GM20000 (cell line): ENCODE measurements at places on chromosomes 5 and 9.

- peak; percentile 87 for DNase-seq
Observed at GRCh38 chr9:95462249-95463147, 54.3 kb downstream of the PTCH1 start.

- no peak for DNase-seq
Observed at GRCh38 chr5:12911156-12911555, 1006.9 kb upstream of the CTNND2 start.

- no peak for DNase-seq
Observed at GRCh38 chr9:35561468-35562261, 43.4 kb upstream of the TESK1 start.

GRCh38 chr9:27297050-27297449 lies at the start of gene EQTN:
Gene EQTN (minus strand): TSS chr9:27297150. CDS start chr9:27297055, 95 bp downstream.
- DNase-seq: no peak

DNA sequence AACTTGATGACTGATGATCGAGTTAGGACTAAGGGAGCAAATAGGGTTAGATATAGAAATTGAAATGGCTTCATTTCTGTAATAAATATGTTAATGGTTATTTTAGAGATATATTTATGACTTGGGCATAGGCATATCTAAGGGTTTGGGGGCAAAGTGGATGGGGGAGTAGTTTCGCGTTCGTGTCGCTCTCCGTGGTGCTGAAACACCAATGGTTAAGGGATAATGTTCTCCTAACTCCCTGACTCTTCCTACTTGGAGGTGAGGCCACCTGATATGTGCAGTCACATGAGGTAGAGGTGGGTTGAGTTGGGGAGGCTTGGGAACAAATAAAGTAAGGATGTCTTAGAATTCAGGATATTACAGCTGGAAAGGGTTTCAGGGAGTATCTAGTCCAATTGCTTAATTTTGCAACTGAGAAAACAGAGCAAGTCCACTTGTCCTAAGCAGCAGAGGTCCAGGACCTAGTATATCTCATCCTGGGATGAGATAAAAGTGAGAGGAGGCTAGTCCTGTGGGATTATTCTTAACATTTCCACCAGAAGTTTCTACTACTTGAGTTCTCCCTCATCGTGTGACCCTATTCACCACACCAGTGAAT lies 44.0 kb upstream of the MAP1B start:
- DNase-seq: peak; percentile 9

DNA sequence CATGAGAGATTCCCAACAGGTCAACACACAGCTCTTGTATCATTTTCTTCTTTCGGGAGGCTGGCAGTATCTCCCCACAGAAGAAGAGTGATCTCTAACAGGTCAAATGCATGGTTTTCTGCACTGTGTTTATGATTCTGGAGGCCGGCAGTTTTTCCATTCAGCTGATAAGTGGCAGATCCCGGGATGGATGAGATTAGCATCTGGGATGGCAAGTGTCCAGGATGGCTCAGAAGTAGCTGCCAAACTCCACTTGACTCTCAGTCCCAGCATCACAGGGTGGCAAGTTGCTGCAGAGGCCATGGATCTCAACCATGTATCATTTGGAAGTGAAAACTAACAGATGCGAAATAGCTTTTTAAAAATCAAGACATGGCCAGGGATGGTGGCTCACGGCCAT lies 97.8 kb upstream of the SLC44A1 start:
- no peak for DNase-seq

- no peak for DNase-seq
Observed at GRCh38 chr5:39254671-39255070, 35.3 kb upstream of the FYB1 start.

GRCh38 chr5:65086234-65086890 lies 317.6 kb downstream of the CWC27 start:
- DNase-seq: no peak

DNA sequence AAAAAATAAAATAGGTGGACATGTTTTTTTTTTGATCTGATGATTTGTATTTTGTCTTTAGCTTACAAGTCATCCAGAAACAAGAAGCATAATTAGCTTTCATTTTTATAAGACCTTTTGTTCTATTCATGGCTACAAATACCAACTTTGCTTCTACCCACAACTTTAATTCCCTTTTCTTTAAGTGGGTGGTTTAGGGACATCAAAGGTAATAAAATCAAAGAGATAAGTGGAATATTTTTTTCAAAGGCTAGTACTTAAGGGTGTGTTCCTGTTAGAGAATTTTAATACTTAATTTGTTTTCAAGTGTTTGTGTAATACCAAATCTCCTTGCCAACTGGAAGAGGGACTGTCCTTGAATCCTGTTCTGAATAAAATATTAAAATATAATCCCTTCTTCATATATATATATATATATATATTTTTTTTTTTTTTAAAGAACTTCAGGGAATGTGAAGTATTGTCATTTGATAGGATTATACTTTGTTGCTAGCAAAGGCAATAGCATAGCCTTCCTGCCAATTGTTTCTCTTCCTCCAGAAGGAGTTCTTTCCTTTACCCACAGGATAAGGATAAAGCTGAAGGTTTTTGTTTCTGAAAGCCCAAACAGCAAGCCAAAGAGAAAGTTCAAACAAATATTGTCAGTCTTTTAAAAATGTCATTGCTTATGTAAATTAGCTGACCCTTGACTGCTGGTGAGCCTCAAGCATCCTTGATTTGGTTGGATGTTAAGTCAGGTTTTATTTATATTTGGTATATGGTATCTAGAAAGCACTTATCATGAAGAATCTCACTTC lies 108.9 kb downstream of the PAM start:
- DNase-seq: no peak

DNA sequence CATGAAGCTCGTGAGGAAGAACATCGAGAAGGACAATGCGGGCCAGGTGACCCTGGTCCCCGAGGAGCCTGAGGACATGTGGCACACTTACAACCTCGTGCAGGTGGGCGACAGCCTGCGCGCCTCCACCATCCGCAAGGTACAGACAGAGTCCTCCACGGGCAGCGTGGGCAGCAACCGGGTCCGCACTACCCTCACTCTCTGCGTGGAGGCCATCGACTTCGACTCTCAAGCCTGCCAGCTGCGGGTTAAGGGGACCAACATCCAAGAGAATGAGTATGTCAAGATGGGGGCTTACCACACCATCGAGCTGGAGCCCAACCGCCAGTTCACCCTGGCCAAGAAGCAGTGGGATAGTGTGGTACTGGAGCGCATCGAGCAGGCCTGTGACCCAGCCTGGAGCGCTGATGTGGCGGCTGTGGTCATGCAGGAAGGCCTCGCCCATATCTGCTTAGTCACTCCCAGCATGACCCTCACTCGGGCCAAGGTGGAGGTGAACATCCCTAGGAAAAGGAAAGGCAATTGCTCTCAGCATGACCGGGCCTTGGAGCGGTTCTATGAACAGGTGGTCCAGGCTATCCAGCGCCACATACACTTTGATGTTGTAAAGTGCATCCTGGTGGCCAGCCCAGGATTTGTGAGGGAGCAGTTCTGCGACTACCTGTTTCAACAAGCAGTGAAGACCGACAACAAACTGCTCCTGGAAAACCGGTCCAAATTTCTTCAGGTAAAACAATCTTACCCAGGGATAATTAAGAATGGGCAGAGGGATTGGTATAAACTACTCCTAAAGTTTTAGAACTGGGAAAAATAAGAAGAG lies 12.9 kb downstream of the ITGA1 start:
- DNase-seq: peak; percentile 15

GRCh38 chr9:68546596-68547390 lies 6.1 kb upstream of the TMEM252 start:
- peak; percentile 55 for DNase-seq

DNA sequence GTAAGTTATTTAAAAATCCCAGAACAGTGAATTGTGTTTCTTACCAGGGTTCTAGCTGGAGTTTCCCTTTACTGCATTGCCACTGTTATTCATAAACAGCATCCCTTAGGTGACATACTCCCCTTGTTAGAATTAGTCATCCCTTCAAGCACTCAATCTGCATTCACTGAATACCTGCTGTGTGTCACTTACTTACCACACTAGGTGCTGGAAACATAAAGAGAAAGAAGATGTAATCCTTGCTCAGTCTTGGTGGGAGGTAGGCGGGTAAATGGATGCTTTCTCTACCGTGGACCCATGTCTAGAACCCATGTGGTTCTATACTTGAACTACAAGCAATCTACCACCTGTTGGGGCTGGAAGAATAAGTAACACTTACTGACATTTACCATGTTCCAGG lies 371.6 kb downstream of the KDM4C start:
- no peak for DNase-seq

DNA sequence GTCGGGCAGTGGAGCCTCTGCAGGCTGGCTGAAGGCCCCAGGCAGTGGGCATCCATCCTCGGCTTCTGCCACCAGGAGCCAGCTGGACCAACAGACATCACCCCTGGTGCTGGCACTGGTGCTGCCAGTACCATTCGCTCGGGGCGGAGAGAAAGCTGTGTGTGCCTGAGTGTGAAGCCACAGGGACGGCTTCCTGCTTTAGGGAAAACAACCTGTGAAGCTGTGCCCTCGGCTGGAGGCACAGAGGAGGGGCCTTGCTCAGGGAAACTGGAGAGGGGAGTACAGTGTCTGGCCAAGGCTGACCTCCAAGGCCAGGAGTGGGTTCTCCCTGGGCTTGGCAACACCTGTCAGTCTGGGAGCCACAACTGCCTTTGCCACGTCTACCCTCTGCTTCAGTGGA lies 38.3 kb downstream of the NEK6 start:
- no peak for DNase-seq

DNA sequence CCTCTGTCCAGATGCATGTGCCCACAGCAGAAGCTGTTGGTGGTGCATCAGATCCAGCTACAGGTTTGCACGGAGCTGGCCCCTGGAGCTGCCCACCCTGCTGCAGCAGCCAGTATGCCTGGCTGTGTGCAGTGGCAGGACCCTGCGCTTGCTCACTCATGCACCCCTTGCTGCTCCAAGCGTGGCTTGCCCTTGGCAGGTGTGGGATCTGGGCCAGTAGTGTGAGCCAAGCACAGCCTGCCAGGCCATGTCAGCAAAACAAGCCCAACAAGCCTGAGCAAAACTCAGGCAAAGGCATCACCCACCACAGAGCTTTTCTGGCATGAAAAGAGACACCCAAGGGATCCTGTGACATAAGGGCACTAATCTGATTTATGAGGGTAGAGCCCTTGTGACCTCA lies 18.3 kb upstream of the ECPAS start:
- no peak for DNase-seq

DNA sequence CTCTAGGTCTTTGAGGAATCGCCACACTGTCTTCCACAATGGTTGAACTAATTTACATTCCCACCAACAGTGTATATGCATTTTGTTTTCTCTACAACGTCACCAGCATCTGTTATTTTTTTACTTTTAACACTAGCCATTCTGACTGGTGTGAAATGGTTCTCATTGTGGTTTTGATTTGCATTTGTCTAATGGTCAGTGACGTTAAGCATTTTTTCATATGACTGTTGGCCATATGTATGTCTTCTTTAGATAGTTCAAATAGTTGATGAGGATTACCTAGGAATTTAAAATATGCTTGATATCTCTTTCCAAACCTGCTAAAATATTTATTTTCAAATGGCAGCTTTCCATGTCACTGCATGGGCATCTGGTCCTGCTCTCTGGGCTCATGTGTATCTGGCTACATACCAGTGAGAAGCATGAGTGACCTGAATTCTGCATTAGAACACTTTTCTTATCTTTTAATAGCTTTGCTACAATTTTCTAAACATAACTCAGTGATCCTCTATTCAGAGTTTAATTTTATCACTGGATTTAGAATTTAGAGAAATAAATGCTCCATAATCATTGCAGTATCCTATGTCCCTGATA lies 95.8 kb upstream of the ADAMTS16 start:
- no peak for DNase-seq

- no peak for DNase-seq
Observed at GRCh38 chr9:111180811-111181210, 142.5 kb upstream of the LPAR1 start.

DNA sequence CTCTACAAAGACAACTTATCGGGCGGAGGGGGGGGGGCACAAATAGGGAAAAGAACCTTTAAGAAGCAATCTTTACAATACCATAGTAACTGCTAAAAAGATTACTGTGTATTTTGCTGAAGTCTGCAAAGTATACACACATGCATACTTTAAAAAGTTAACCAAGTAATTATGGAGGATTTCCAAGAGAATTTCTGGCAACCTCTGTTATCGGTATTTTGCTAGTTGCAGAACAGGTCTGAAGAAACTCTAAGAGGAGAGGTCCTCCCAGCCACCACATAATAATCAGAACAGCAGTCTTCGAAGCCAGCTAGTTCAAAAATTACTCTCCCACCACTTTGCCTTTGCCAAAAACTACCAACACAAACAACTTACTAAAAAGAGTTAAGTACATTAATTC lies 56.1 kb downstream of the UBAP2 start:
- no peak for DNase-seq

DNA sequence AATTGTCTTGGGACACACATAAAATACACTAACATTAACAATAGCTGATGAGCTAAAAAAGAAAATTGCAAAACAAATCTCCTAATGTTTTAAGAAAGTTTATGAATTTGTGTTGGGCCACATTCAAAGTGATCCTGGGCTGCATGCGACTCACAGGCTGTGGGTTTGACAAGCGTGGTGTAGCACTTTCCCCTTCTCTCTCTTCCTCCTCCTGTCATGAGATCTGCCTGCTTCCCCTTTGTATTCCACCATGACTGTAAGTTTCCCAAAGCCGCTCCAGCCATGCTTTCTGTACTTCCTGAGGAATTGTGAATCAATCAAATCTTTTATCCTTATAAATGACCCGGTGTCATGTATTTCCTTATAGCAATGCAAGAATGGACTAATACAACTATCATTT lies 178.0 kb downstream of the TLR4 start:
- no peak for DNase-seq

GRCh38 chr5:66992547-66992946 lies 204.1 kb downstream of the CD180 start:
- no peak for DNase-seq

GRCh38 chr5:135052511-135053145 lies 18.6 kb upstream of the PITX1 start:
- DNase-seq: no peak

DNA sequence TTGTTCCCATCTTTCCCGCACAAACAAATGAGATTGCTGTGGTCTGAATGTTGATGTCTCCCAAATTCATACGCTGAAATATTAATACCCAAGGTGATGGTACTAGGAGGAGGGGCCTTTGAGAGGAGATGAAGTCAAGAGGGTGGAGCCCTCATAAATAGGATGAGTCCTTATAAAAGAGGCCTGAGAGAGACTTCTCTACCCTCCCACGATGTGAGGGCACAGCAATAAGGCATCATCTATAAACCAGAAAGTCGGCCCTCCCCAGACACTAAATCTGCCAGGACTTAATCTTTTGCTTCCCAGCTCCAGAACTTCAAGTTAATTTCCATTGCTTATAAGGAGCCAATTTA lies 170.4 kb downstream of the CTNND2 start:
- no peak for DNase-seq

DNA sequence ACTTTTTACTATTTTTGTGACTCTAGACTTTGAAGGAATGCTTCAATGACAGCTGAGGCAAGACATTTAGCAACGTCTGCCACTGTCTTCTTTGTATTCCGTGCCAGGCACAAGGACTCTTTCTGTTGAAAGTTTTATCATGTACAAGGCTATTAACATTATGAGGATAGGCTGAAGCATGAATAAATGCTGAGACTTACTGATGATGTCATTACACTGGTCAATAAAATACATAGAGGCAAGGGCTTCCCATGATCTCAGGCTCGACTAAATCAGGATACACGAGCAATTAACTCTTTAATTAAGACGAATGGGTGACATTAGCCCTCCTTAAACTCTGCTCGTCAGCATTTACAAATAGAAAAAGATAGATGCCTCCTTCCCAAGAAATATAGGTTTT lies 1393.3 kb upstream of the WWC1 start:
- no peak for DNase-seq
